ENCODE measurements at places on chromosomes 6 and 20.

- DNase-seq: no peak
Measured at GRCh38 chr6:88869263-88870020, 94.0 kb downstream of the RNGTT start.

- no peak for DNase-seq
Measured at GRCh38 chr6:132571774-132572173, 1.7 kb downstream of the TAAR6 start.

DNA sequence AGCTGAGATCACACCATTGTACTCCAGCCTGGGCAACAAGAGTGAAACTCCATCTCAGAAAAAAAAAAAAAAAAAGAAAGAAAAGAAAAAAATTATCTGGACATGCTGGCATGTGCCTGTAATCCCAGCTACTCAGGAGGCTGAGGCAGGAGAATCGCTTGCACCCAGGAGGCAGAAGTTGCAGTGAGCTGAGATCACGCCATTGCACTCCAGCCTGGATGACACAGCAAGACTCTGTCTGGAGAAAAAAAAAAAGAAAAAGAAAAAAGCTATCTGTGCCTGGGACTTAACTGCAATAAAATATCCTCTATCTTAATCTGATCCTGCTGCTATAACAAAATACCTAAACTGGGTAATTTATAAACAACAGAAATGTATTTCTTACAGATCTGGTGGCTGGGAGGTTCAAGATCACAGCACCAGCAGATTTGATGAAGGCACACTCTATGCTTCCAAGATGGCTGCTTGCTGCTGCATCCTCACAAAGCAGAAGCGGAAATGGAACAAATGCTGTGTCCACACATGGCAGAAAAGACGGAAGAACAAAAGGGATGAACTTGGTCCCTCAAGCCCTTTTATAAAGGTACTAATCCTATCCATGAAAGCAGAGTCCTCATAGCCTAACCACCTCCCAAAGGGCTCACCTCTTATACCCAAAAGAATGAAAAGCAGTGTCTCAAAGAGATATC lies 273.3 kb upstream of the JARID2 start:
- no peak for DNase-seq

DNA sequence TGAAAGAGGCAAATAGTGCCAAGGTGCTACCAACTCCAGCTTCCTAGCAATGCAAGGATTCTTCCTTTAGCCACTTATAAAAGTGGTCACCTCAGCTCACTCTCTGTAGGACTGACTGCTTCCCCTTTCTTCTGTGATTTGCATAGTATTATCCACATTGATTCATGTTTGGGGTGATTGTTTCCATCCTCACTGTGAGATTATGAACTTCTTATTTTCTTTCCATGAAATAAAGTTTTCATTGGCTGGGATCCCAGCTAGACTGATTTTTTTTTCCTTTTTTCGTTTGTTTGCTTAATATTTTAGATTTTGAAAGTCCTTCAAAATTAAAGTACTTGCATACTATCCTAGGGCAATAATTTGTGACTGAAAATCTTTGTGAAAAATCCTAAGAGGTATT lies 50.5 kb downstream of the EYA4 start:
- DNase-seq: no peak

DNA sequence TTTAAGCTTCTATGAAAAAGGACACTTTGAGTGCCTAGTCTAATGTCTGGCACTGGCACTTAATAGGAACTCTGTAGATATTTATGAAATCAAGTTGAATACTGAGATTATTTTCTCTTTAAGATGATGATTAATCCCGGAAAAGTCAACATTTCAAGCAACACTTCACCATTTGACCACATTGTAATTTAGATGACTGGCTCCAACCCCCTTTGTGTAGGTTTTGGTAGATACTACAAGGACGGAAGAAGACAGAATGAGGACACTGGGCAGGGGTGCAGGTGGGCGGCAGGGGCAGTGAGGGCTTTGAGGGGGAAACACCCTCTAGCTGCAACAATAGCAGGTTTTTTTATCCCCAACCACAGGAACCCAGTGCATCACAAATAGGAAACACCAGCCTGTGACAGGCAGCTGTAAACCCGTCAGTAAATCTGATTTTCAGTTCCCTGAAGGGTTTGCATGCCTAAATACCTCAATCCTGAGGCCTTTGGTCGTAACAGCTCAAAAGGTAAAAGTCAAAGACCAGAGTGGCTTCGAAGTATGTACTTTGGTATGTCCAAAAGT lies 4.6 kb downstream of the DTNBP1 start:
- DNase-seq: no peak

- no peak for DNase-seq
Measured at GRCh38 chr20:10793766-10794165, 120.0 kb upstream of the JAG1 start.

GRCh38 chr20:32984196-32984595 lies 20.0 kb downstream of the SUN5 start:
- no peak for DNase-seq

DNA sequence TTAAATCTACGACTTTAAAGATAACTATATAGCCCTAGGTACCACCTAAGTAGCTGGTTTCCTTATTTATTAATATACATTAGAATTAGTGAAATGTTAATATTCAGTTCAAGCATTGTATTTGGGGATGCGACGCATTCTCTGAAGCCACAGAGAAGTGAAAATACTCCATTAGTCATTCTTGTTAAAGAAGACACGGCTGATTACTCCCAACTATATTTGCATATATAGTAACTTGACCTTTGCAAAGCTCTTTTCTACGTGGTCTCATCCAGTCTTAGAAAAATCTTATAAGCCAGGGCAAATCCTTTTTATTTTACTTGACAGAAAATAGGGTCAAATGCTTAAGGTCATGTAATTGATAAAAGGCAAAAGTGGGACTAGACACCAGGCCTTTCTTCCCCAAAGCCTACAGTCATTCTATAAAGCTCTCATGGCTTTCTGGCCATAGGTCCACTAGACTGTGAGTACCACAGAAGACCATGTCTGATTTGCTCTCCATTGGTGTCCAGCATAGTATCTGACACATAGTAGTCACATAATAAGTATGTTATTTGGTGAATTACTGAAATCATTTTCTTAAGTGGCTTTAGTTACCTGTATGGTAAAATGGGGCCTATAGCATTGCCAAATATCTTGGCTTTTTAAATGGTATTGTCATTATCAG lies 11.3 kb downstream of the ZHX3 start:
- DNase-seq: no peak

DNA sequence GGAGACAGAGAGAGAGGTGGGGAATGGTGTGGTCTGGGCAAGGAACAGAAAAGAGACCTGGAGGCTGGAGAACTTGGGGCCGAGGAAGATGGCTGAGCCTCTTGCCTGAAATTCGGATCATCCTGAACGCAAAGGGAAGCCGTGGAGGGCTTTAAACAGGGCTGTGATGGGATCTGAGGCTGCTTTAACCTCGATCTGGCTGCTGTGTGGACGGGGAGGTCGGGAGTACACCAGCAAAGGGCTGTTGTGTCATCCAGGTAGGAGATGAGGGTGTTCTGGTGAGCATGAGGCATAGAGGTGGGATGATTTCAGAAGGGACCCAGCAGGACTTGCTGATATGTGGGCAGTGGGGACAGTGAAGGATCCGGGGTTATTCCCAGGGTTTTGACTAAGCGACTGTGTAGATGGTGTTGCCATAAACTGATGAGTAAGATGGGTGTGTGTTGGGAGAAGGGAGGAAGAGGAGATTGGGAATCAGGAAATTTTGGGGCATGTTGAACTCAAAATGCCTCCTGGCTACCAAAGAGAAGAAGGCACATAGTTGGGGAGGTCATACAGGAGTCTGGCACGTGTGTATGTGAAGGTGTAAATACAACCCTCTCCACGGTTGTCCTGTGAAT lies 158.5 kb downstream of the NFATC2 start:
- no peak for DNase-seq

DNA sequence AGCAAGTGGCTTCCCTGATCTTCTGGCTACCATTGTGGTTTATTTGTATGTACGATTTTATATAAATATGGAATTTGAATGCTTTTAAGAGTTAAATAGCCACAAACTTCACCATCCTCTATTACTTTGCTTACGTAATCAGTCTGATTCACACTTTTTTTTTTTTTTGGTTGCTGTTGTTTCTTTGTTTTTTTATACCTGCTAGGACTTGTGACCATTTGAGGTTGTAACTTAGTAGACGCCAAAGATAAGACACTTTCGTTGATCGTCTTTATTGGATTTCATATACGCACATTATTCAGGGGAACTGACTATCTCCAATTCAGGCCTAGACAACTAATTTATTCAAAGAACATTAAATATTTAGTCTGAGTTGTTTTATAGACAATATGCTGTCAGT lies 559.0 kb downstream of the CBLN4 start:
- DNase-seq: no peak

DNA sequence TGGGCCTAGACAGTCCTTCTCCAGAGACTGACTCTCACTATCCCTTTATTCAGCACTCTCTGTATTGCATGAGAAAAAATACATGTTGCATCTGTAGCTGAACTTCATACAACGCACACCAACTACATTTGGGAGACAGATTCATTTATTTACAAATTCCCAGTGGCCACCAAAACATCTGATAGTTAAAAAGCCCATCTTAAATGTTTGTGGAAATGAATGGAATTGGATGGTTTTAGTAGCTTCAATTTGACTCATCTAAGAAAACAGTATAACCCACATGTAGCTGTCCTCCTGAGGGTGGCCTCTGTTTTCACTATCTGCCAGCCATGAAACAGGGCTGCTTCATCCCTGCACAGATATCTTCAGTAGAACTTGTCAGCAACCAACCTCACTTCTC lies 116.3 kb downstream of the PCSK2 start:
- DNase-seq: no peak

DNA sequence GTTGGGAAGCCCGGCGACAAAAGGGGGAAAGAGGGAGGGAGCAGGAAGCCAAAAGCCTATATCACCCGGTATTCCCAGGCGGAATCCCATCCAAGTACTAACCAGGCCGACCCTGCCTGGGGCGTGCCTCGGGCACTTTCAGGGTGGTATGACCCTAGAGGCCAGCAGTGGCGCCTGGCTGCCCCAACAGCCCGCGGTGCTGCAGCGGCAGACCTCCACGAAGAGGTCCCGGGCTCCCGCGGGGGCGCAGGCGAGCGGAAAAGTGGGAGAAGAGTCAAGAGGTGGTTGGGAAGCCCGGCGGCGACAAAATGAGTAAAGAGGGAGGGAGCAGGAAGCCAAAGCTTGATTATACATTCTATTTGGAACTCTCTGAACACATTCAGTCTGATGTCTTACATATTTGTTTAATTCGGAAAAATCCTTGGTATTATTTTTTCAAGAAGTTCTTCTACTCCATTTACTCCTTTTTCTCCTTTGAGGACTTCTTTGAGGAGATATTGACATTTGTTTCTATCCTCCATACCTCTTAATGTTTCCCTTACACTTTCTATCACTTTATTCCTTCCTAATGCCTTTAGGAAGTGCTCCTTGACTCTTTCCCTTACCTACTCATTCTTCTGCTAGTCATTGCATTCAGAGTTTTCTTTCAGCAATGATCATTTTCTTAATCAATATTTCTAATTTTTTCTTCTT lies 11.5 kb downstream of the TREML4 start:
- no peak for DNase-seq

GRCh38 chr6:358432-358831 lies 33.1 kb upstream of the IRF4 start:
- DNase-seq: no peak

Data from stimulated activated CD4-positive, alpha-beta T cell treated with anti-CD3 and anti-CD28 coated beads, Interleukin-15, amount 100 ng/mL, for 1 hour (primary cell).